ENCODE measurements at places on chromosomes 1 and 21.

DNA sequence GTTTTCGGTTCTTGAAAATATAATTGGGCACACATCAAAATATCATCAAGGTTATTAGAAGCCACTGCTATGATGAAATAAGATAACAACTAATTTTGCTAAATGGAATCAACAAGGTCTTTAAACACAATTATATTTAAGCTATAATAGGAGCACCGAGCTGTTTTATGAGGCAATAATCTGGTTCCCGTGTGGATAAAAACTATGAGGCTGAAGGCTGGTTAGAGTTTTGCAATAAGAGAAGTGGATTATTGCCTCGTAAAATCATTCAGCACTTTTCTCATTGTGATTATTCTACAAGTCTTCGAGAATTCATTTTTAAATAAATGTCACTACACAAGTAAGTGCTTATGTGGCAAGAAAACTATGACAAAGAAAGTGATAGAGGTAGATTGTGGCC, 975.7 kb upstream of the ADGRL2 start:
- no peak for DNase-seq

GRCh38 chr1:6521536-6521935, 30.1 kb upstream of the PLEKHG5 start:
- no peak for DNase-seq

DNA sequence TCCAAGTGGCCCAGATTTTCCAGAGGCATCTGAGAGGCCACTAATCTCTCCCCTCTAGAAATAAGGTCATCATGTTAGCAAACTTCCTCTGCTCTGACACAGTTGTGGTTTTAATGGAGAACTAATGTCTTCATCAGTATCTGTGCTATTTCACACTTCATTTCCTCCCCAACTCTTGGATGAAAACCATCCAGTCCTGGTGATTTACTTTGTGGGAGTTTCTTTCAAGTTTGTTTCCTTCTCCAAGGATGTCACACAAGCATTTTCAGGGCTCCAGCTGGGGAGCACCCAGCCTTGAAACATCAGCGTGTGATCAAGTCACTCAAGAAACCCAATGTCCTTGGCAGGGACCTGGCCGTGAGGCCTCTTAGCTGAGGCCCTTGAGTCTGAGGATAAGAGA, 38.8 kb downstream of the TBX15 start:
- no peak for DNase-seq

- DNase-seq = no peak
Measured at GRCh38 chr1:37323486-37324377, 150.6 kb upstream of the ZC3H12A start.

GRCh38 chr1:235261243-235261642, 66.7 kb downstream of the ARID4B start:
- DNase-seq = no peak

DNA sequence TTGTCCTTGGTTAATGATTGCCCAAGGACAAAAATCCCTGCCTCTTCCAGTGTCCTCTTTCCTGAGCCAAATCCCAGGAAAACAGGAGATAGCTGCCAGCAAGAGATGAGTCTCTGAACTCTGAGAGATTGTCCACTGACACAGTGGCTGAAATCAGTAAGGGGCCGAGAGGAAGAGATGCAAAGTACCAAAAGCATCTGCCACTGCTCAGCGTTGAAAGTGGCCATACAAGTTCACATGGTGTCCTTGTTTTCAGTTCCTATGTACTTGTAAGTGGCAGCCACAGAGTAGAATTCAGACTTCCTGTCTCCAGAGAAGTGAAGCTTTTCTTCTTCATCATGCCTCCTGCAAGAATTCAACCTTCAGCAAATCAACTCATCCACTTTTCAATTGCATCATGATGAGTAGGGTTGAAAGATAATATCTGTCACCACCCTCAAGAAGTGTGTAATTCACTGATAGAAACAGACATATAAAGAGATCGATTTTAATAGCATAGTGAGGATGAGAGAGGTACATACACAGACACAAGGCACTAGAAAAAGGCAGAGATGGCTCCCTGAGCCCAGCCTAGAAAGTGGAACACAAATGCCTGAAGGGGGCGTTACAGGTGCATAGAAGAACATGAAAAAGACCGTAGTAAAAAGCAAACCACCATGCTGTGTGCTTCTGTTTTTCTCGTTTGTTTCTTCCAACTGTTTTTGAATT, 185.8 kb downstream of the MRPL39 start:
- DNase-seq = peak; percentile 24

- no peak for DNase-seq
Measured at GRCh38 chr1:8461351-8462110, 143.6 kb downstream of the SLC45A1 start.

- no peak for DNase-seq
Measured at GRCh38 chr1:178973652-178974101, 52.0 kb upstream of the FAM20B start.

GRCh38 chr1:227317523-227318015, 723 bp downstream of the CDC42BPA start:
- no peak for DNase-seq

DNA sequence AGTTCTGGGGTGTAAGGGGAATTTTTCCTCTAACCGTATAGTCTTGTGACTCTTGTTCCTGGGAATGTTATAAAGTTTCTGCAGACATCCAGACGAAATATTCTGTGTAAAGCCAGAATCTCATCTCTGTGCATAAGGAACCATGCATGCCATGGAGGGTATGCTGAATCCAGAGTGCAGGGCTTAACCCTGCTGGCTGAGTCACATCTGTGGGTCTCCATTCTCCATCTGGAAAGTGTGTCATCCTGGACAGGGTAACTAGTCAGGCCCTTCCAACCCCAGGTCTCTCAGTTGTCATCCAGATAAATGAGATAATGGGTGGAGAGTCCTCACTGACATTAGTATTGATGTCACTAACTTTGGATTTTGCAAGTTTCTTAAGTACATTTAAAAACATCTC, 48.8 kb downstream of the ATP5PO start:
- no peak for DNase-seq

All from stimulated activated CD4-positive, alpha-beta T cell treated with anti-CD3 and anti-CD28 coated beads, TNF-alpha, amount 100 ng/mL, for 1 hour (primary cell).